ENCODE measurements at places on chromosomes 3 and 15. TPM values are rescaled to one million over a fixed set of nuclear protein-coding genes. Genes with fewer than 3 reads are reported as not detected.
A peak's percentile ranks its signal among the peaks of the same experiment; 100 is the strongest.

GRCh38 chr15:31474059-31474868 lies 147.6 kb downstream of the KLF13 start:
- DNase-seq, result no peak

DNA sequence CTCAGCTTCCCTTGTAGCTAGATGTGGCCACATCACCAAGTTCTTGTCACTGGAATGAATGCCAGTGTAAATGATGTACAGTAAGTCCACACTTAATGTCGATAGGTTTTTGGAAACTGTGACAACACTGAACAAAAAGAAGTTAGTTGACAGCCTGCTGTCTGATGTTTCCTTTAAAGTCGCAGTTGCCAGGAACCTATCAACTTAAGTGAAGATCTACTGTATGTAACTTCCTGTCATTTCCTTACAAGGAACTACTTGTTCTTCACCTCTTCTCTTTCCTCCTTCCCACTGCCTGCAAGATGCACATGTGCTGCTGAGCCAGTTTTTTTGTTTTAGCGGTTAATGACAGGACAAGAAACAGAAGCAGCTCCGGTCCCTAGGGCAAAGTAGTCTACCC lies 44.6 kb downstream of the HDGFL3 start:
- no peak for DNase-seq

GRCh38 chr3:69353088-69353478 lies 32.8 kb downstream of the FRMD4B start:
- DNase-seq, result no peak

DNA sequence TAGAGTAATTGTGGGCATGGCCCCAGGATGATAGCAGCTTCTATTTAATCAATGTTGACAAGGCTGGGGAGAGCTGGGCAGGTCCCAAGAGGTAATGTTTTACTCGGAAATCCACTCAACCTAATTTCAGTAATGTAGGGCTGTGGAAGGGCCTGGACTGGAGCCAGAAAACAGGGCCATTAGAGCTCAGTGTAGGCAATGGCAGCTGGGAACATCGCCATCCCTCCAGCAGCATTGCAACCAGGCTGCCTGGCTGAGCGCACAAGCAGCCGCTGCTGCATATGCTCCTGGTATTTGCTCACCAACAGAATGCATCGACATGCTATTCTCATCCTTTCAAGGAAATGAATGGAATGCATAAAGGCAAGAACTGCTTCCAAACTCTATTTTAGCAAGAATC lies 90.0 kb downstream of the GAP43 start:
- DNase-seq, result peak; percentile 65

DNA sequence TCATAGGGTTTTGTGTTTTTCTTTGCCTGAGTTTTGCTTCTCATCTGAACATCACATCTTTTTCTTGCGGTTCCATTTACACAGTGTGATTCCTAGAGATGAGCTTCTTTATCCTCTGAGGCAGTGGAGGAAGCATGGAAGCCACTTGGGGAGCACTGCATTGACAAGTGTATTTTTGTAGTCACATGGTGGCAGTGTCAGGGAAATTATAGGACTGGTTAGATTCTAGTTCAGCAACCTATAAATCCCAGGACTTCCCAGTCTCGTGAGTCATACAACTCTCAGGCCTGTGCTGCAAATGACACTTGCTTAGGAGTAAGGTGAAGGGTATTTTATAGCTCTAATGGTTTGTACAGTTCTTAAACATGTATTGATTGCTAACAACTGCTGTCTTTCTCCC lies 58.4 kb downstream of the RBM6 start:
- DNase-seq, result no peak

The RTP1 gene
- 0.40 TPM for total RNA-seq

The TGM5 gene
- not detected for total RNA-seq

The DOCK3 gene
- total RNA-seq, result 11.0 TPM
